ENCODE measurements at places on chromosomes 7 and 10. TPM values are rescaled to one million over a fixed set of nuclear protein-coding genes. Genes with fewer than 3 reads are reported as not detected.

DNA sequence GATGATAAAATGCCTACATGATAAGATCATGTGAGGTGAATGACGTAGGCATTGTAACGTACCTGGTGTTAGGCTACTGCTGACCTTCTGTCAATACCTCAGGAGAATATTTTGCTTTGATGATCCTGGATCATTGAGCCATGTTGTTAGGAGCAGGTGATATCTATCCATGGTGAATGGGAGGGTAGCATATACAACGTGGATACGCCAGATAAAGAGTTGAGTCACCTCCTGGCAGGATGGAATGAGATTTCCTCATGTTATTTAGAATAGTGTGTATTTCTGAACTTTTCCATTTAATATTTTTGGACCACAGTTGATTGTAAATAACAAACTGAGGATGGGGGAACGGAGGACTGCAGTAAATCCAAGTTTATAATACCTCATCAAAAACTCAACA is 11.8 kb upstream of the CLDN12 start:
- no peak overlapping the region for H3K4me3 ChIP-seq
- DNase-seq = no peak
- H3K27ac ChIP-seq = no peak overlapping the region
- no peaks in the 10 kb centered on the region for H3K36me3 ChIP-seq
- no peaks in the 10 kb centered on the region for H3K4me1 ChIP-seq
- no peaks in the 10 kb centered on the region for H3K27me3 ChIP-seq

- no peak for DNase-seq
- no peaks in the 10 kb centered on the region for H3K4me1 ChIP-seq
- H3K27me3 ChIP-seq = no peaks in the 10 kb centered on the region
- H3K36me3 ChIP-seq = no peaks in the 10 kb centered on the region
- H3K27ac ChIP-seq = no peak overlapping the region
- H3K4me3 ChIP-seq = no peak overlapping the region
These were observed 340.8 kb downstream of the PHTF2 start for GRCh38 chr7:78139335-78139734.

DNA sequence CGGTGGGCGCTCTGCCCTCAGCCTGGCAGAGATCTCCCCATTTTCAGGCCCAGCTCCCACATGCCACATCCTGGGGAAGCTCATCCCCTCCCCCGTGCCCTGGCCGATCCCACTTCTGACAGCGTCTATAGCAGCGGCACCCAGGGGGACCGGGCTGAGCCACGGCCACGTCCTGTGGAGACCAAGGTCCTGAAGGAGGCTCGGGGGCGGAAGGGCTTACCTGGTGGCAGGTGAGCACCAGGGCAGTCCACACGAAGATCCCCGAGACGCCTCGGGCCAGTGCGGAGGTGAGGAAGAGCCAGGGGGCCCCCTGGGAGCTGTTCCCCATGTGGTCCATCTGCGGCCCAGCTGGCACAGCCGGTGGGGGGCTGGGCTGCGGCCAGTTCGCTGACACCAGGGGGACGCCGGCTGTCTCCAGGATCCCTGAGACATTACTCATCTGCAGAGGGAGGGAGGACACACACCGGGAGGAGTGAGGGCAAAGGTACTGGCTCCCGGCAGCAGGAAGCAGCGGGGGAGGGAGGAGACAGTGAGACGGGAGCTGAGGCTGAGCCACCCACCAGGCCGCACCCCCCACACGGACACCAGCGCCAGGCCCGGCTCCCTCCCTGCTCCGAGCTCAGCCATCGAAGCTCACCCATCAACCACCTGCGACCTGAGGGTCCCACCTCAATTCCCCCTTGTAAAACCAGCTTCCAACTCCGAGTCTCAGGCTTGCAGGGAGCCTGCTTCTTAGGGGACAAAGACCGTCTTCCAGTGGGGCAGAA is 776 bp downstream of the TMEM184A start:
- no peaks in the 10 kb centered on the region for H3K27me3 ChIP-seq
- no peak overlapping the region for H3K4me3 ChIP-seq
- peaks cover 41% of the 10 kb centered on the region for H3K4me1 ChIP-seq
- peak overlapping the region; percentile 52 for H3K27ac ChIP-seq
- DNase-seq = no peak
- peaks cover 1% of the 10 kb centered on the region for H3K36me3 ChIP-seq

GRCh38 chr10:122659126-122659525 is 40.5 kb downstream of the C10orf120 start:
- H3K4me3 ChIP-seq = no peak overlapping the region
- no peaks in the 10 kb centered on the region for H3K27me3 ChIP-seq
- no peaks in the 10 kb centered on the region for H3K4me1 ChIP-seq
- no peak overlapping the region for H3K27ac ChIP-seq

The HOXA9 gene
- total RNA-seq = 64.8 TPM

The MLXIPL gene
- 9.3 TPM for total RNA-seq

The ZYX gene
- total RNA-seq = 73.0 TPM
